ENCODE measurements at places on chromosomes 2 and 18. TPM values are rescaled to one million over a fixed set of nuclear protein-coding genes. Genes with fewer than 3 reads are reported as not detected.

The VAMP5 gene
- 74.6 TPM for polyA plus RNA-seq

The KCNG2 gene
- polyA plus RNA-seq, result not detected

DNA sequence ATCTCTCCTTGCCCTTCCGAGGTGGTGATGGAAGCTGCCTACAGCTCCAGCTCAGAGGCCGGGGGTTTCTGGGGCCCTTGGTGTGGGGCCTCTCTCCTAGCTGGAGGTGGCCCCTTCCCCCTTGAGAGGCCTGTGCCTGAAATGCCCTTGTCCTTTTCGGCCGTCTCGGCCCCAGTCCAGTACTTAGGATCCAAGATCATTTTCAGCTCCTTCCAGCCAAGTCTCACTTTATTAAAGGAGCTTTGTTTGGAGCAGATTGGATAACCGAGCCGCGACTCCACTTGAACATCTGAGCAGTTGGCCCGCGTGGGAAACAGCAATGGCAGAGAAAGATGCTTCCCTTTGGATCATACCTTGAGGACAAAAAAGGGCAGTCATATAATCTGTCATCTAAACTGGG lies 125.0 kb downstream of the NEDD4L start:
- no peak overlapping the region for H3K27ac ChIP-seq
- H3K27me3 ChIP-seq, result no peaks in the 10 kb centered on the region
- no peak overlapping the region for H3K4me3 ChIP-seq
- H3K4me1 ChIP-seq, result no peaks in the 10 kb centered on the region

GRCh38 chr2:171342067-171342413 lies 91.8 kb downstream of the METTL8 start:
- no peaks in the 10 kb centered on the region for H3K4me1 ChIP-seq
- no peak for DNase-seq
- H3K36me3 ChIP-seq, result no peaks in the 10 kb centered on the region
- no peaks in the 10 kb centered on the region for H3K27me3 ChIP-seq

- H3K4me3 ChIP-seq, result peak overlapping the region; percentile 91
- H3K4me1 ChIP-seq, result peaks cover 3% of the 10 kb centered on the region
- peaks cover 2% of the 10 kb centered on the region for H3K36me3 ChIP-seq
- peak overlapping the region; percentile 96 for H3K27ac ChIP-seq
- H3K27me3 ChIP-seq, result no peaks in the 10 kb centered on the region
These were observed 590 bp downstream of the MDH1 start for GRCh38 chr2:63589148-63589958.

The SERPINB11 gene
- polyA plus RNA-seq, result not detected
